ENCODE measurements at places on chromosomes 3 and 15.

GRCh38 chr15:58043192-58043903 lies 22.2 kb downstream of the ALDH1A2 start:
- no peak for DNase-seq

DNA sequence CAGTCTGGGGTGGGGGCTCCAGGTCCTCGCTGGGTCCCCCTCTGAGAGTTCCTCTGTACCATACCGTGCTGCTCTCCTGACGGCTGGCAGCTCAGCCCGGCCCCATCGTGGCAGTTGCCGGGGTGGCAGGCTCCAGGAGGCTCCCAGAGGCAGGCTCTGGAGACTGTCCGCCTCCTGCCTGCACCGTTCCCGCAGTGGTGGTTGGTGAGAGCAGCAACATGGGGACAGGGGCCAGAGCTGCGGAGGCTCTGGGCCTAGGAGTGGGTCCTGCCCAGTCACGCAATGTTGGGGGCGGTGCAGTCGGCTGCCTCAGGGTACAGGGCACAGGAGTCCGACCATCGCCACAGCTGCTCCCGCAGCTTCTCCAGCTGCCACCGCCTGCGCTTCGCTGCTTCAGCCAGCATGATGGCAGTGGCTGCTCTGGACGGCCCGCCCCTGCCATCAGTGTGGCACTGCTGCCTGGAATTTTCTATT lies 492.7 kb downstream of the AGBL1 start:
- no peak for DNase-seq

DNA sequence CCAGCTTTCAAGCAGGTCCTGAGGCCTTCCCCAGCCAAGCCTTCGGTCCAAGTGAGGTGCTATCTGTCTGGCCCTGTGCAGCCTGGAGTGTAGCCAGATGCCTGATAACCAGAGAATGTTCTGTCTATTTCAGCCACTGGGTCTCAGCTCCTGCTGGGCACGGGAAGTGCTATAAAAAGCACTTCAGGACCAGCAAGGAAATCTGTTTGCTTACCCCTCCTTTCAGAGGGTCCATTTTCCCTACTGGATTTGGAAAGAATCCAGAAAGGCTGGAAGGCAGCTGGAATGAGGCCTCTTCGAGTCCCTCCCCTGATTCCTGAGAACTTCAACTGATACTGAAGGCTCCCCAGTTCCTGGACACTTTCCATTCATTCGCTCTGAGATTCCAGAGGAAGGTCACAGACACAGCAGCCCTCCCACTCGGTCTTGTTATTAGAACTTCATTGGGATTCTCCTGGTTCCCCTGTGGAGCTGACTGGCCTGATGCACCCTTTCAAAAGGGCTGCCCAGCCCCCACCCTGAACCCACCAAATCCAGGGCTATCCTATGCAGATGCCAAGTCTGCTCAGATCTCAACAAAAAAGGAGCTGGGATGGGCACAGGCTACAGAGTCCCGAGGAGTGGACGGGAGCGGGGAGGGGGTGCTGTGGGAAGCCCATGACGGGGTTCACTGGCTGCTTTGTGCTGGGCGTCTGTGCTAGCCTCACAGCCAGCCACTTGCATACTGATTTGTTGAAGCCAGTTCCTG lies 70.4 kb downstream of the UMPS start:
- no peak for DNase-seq

DNA sequence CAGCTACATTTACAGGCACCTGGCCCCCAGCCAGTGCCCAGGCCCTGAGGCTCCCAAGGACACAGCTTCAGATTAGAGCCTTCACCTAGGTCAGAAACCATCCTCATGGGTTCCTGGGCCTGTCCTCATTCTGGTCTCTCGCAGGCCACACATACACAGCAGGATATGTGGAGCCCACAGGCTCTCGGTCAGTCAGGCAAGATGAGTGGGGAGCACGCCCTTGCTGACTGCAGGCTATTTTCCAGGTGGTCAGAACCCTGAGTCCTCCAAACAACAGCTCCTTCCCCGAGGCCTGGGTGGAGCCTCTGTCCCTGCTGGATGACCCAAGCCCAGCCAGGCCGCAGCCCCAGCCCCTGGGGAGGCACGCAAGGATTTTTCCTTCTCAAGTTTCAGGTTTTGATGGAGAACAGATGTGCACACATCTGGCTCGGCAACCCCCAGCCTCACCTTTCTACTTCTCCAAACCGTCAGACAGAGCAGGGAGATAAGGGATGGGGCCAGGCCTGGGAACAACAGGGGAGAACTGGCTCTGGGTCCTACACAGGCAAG lies 1.6 kb downstream of the STRA6 start:
- no peak for DNase-seq

DNA sequence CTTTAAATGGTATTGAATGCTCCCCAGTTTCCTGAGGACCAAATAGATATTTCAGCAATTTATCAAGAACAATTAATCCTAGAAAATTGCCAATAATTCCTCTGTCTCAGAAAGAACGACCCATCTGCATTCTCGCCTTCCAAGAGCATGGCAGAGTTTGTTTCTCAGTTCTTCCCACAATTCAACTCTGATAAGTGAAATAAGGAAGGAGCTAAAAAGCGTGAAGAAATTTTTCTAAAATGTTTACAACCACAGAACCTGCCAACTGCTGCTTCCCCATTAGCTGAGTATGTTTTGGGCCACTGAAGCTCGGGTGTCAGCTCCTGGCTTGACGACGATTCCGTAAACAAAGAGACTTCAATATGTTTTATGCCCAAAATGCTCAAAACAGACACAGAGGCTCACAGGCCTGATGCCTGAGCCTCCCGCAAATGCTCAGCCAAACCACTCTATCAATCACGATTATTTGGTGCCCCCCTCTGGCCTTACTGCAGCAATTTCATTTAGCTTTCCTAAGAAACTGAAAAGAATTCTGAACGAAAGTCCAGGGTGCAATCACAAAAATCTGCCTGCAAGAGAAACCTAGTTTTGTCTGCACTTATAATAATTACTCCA lies 259.2 kb upstream of the CCDC54 start:
- no peak for DNase-seq

DNA sequence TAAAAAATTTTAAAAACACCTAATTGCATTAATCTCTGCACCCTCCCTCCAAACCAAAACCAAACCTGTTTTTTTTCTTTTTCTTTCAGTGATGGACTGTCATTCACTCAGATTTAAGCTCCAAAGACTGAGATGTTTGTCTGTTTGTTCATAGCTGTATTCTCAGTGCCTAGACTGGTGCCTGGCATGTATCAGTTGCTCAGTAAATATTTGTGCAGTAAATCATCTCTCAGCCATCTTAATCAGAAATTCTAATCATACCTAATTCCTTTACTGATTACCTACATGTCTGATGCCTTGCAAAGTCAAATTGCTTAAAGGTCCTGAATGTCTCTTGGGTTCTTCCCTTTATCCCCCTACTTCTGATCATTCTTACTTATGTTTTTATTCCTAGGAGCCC lies 138.8 kb downstream of the ZNF609 start:
- no peak for DNase-seq
